ENCODE measurements at places on chromosomes 1 and 21.

DNA sequence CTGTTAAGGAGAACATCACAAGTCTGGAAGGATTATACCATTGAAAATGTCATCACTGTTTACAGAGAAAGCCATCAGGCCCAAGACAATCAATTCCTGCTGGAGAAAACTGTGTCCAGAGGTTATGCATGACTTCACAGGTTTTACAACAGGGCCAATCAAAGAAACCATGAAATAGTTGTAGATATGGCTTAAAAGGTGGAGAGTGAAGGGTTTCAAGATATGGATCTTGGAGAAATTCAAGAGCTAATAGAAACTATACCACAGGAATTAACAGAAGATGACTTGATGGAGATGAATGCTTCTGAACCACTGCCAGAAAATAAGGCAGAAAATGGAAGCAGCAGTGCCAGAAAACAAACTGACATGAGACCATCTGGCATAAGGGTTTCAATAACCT, 30.2 kb downstream of the USP1 start:
- no peak for DNase-seq

GRCh38 chr1:176963181-176963580, 201.3 kb downstream of the ASTN1 start:
- DNase-seq = no peak

- DNase-seq = peak; percentile 54
Measured at GRCh38 chr1:46613661-46614603, 2.7 kb downstream of the MOB3C start.

- no peak for DNase-seq
Measured at GRCh38 chr1:58964880-58965279, 181.0 kb upstream of the JUN start.

DNA sequence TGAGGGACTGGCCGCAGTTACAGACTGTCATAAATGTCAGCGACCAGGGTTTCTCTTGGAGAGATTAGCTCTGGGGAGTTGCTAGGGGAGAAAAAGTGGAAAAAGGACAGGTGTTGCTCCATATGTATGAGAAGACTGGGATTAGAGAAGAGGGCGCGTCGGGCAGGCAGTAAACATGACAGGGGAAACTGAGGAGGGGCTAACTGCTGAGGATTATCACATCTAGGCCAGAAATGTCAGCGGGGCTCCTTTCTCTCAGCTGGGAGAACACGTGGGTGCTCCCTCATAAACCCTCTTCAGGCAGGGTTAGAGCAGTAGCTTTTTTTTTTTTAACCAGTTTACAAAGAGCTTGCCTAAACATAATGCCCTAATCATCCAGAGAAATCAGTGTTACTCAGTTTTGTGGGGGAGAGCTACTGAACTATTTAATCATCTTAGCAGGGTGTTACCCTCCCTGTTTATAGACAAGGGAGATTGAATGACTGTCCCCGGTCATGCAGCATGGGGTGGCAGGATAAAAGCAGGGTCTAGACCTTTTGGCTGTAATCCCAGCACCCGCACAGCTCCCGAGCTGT, 35.2 kb downstream of the ELAPOR1 start:
- no peak for DNase-seq

- no peak for DNase-seq
Measured at GRCh38 chr1:221284028-221284427, 404.8 kb downstream of the HLX start.

- DNase-seq = peak; percentile 64
Measured at GRCh38 chr1:227428803-227429202, 110.5 kb upstream of the CDC42BPA start.

- no peak for DNase-seq
Measured at GRCh38 chr1:25712299-25712970, 87.6 kb upstream of the SELENON start.

DNA sequence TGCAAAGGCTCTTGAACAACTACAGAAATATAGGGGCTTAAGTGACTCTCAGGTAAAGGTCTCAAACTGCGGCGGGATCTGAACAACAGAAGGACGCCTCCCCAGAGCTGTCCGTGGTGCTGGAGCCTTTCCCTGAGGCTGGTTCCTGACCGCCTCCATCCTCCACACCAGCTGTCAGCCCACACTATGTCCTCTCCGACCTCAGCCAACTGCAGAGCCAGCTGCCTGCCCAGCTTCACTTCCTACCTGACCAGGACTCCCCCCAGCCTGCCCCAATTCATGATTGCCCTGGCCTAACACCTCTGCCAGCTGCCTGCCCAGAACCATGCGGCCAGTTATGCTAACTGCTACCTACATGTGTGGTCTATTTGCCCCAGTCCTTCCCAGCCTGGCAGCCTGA, 63.6 kb upstream of the ZC3H12A start:
- peak; percentile 70 for DNase-seq

DNA sequence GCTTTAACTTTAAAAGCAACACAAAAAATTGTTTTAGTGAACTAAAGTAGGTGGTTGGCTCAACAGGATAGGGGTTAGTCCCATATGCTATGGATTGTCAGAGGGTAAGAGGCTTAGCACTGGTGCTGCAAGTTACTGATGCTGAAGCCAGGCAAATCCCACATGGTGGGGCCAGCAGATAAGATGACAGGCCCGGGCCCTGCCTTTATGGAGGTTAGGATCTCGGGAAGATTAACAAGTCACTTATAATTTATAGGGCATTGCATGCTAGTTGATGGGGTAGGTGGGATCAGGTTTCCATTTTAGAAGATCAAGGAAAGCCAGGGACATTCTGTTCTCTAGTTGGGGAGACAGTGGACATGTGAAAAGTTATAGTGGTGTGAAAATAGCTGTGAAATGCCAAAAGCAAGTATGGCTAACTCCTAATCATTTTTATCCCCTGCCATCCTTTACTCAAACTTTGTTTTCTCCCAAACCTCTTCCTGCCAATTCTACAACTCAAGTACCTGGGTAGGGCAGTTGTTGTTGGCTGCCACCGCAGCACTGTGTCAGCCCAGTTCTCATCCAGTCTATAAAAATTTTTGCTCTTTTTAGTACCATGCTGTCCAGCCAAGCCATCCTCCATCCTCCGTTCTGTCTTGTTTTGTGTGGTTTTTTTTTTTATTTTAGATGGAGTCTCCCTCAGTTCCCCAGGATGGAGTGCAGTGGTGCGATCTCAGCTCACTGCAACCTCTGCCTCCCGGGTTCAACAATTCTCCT, 10.3 kb downstream of the CHAF1B start:
- no peak for DNase-seq

DNA sequence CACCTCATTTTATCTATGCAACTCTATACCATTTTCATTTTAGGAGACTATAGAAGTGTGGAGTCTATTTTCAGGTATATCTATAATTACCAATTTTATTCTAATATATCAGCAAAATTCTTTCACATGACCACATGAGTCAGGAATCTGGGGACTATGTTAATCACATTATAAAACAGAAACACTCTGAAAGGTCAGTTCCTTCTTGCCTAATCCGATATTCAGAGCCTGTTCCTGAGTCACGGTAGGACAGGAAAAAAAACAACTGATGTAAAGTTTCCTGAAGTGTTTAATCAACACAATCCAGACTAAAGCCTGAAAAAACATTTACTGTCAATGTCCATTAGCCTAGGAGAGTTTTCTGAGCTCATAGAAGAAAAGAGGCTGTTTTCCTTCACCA, 1902.3 kb downstream of the NCAM2 start:
- no peak for DNase-seq

DNA sequence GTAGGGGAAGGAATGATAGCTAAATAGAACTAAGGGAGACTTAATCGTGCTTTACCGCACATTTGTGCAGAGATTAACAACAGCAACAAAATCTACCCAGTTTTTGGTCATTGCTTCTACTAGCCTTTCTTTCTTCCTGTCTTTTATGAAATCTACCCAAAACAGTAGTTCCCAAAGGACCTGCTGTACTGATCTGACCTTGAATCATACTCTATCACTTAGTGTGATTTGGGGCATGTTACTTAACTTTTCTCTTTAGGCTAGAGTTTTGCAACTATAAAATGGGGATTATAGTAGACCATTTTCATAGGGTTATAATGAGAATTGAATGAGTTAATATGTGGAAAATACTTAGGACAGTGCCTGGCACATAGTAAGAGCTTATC, 30.5 kb upstream of the MACF1 start:
- no peak for DNase-seq

DNA sequence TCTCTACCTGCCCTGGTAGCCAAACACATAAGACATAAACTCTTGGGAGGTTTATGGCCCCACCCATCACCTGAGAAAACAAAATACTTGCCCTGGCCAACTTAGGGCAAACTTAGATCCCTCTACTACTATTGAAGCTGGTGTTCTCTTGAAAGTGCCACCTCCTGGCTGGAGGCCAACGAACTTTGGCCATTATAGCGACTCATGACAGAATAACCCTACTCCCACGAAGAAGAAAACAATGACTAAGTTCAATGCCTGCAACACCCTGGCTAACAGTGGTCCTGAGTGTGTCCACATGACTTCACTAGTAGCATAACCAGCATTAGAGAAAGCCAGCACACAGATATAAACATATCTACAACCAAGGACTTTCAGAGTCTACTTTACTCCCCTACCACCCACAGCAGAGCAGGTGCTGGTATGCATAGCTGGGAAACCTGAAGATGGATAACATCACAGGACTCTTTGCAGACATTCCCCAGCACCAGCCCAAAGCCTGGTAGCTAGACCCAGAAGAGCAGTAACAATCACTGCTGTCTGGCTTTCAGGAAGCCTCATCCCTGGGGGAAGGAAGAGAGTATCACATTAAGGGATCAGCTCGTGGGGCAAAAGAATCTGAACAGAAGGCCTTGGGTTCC, 81.0 kb downstream of the SLC30A10 start:
- no peak for DNase-seq

DNA sequence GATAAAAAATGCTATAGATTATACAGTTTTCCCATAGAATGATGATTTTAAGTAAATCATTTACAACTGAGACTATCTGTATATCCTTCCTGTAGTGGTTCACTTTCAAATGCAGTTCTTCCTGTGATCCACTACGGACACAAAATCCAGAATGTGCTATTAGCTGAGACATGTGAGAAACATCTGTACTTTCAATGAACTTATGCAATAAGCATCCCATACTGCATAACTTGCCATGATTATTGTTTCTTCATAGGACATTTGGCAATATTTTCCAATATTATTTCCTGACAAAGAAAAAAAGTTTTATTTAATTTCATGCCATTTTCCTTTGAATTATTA, 83.5 kb upstream of the PRDX6 start:
- DNase-seq = no peak

GRCh38 chr1:247914941-247915662, 5.0 kb upstream of the OR2T8 start:
- DNase-seq = no peak

- no peak for DNase-seq
Measured at GRCh38 chr1:239879321-239880170, 212.1 kb upstream of the FMN2 start.

DNA sequence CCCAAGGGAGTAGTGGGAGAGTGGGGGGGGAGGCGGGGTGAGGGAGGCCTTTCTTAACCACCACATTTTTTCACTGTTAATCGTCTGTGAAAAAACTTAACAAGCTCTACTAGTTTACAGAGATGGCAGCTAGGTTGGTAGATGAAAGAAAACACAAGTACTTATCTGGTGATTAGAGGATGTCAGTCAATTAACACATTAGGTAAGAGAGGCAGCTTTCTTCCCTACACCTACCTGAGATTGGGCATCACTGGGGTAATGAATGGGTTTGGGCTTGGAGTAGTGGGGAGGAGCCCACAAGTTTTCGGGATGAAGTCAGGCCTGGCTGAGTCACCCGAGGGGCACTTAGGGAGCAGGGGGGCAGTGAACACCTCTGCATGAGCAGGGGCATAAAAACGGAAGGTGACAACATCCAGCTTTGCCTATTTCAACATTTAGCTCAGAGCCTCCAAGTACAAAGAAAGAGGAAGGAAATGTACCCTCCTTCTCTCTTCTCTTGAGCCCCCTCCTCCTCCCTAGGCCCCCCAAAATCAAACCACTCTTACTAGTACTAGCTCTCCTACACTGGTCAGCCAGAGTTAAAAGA, 2.5 kb downstream of the LBR start:
- no peak for DNase-seq

DNA sequence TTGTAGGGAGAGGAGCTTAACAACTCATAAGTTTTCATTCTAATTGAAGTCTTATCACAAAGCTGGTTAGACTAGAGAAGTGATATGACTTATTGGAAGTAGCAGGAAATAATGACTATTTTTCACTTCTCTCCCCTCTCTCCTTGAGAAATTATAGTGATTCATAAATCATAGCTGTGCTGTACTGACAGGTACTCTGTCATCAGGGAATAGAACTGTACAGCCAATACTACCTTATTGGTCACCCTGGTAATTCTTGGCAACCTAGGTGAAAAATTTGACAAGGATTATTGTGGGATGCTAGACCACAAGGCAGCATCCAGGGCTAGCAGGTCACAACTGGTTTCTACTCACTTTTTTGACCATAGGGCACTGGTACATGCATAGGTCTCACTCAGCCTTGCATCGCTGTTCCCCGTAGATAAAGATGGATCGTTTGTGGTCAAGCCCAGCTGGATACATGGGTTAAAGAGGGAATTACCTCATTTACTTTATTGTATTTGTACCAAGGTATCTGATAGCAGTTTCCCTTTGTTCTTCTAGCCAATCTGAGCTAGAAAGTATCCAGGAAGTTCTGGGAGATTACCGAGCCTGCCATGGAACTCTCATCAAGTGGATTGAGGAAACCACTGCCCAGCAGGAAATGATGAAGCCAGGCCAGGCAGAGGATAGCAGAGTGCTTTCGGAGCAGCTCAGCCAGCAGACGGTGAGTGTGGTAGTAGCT, 113.6 kb downstream of the MACF1 start:
- DNase-seq = no peak

- DNase-seq = no peak
Measured at GRCh38 chr1:97909266-97909665, 11.6 kb downstream of the DPYD start.

DNA sequence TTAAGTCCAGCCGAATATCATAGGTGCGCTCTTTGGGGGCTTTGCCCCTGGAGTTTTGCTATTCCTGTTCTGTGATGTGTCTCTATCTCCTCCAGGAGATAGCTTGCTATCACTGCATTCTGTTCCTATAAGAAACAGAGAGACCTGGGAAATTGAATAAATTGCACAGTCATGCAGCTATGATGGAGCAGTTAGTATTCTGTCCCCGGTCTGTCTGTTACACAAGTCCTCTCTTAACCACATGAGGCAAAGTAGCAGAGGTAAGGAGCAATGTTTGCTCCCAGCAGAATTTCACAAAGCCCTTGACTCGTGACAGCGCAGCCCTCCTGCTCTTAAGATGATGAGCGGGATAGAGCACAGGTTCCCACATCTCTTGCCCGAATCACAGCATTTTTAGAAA, 63.9 kb upstream of the GRHL3 start:
- DNase-seq = no peak

DNA sequence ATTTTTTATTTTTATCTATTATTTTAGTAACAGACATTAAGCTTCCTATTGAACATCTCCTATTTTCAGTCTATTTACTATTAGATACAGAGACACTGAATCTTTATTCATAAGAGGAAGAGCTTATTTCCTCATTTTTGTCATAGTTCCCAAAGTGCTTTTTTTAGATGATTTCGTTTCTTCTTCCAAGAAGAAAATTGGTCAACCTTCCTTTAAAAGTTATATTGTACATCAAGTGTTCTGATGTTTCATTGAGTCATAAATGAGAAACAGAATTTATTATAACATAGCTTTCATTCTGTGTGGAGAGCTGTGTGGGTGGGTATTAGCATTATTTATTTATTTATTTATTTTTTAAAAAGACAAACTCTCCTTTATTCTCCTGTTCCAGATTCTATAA, 50.6 kb upstream of the BACH1 start:
- no peak for DNase-seq

- no peak for DNase-seq
Measured at GRCh38 chr21:36535618-36536241, 55.8 kb upstream of the CLDN14 start.
